Frontal cortex (tissue), 4 donors: ENCODE measurements at places on chromosomes 4 and X.

- no peak for DNase-seq
These were observed 881 bp downstream of the LRCH2 start for GRCh38 chrX:115232933-115233496.

- no peak for DNase-seq
These were observed 103.8 kb upstream of the SORBS2 start for GRCh38 chr4:185915817-185916216.

DNA sequence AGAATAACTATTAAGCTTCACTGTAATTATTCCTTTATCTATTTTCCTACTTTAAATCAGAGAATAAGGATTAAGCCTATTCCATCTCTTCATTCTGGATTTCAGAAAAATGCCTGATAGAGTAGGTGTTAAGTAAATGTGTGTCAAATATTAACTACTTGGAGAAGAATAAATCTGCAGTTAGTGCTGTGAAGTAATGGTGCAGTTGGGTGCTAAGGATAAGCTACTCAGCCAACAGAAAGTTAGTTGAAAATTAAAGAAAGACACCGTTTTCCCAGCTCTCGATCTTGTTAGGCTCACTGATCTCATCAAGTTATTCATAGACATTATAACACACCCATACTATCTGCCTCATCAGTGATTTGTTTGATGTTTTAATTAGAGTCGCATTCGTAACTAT, 7.1 kb downstream of the PF4V1 start:
- no peak for DNase-seq

DNA sequence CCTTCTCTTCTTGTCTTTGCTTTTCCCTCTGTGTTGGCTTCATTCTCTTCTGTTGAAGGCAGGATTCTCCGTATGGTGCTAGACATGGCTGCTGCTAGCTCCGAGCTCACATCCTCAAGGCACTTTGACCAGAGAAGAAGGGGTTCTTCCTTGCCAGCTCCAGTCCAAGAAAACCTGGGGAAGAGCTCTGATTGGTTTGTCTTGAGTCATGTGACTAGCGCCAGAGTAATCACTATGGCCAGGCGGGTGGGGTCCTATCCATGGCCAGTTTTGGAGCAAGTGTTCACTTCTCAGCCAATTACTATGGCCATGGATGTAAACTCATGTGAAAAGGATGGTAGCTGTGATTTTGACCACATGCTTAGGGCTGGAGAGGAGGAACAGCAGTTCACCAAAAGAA, 74.2 kb downstream of the CT47B1 start:
- DNase-seq = no peak

- no peak for DNase-seq
These were observed 388.7 kb downstream of the PCDH10 start for GRCh38 chr4:133537780-133538281.

GRCh38 chr4:88963817-88964216, 93.2 kb downstream of the FAM13A start:
- DNase-seq = no peak

- no peak for DNase-seq
These were observed 159.5 kb downstream of the UGT8 start for GRCh38 chr4:114758066-114758465.

DNA sequence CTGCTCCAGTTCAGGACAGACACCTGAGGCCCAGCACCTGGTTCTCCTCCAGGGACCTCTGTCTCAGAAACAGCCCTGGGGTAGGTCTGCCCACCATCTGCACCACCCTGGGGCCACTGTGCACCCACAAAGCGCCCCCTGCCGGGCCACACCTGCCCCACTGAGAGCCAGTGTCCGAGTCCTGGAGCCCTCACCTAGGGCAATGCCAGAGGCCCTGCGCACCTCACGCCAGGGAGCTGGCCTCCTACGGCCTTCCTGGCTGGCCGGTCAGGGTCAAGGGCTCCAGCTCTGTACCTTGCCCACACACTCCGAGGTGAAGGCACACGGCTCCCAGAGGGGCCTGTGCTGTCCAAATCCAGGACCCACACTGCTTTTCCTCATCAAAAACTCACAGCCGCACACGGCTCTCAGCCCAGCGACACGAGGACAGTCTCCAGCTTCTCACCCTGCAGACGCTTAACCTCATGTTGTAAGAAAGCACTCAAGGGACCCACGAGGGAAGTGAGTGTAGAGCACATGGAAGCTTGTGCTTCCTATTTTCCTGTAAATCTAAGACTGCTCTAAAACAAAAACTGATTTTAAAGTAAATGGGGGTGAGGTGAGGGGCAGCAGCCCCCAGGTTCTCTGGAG, 5.4 kb downstream of the CTBP1 start:
- peak; percentile 20 for DNase-seq

GRCh38 chr4:112818594-112818965, 181.6 kb downstream of the LARP7 start:
- DNase-seq = no peak

DNA sequence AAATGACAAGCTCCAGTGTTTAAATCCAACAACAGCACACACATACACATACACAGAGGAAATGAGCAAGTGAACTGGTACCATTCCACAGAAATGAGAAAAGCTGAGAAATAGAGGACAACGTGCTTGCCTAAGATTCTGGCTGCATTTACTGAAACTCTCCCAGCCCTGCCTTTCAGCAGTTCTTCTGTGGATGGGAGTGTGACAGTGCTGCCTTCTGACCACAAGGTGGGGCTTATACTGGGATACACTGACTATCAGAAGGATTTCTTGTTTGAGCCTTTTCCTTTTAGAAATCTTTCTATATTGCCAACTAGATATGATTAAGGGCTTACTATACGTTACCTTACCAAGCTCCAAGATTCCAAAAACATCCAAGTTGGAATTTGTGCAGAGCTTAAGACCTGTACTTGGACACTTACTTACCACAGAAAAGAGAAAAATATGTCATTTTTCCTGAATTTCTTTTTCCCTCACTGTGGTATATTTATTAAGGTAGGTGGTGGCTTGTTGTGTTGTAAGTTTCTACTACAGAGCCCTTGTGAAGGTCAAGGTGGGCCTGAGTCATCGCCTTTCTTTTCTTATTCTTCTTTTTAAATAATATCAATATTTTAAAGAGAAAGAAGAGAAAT, 10.7 kb upstream of the CXCL8 start:
- DNase-seq = no peak

GRCh38 chrX:104113222-104113965, 1.1 kb downstream of the ZCCHC18 start:
- no peak for DNase-seq

DNA sequence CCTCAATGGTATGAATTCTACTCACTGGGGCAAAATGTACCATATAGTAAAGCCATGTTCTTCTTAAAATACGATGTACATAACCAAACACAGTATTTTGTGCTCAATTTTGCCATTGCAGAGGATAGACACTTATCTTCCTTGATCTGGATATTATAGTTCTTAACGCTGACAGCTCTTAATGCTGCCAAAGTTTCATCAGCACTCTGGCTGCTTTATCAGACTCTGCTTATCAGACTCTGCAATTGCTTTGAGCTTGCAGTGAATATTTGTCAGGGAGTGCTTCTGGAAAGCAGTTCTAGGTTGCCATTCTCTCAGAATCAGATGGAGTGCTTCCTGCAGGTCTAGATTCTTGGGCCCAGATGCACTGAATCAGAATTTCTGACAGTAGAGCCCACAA, 863.1 kb downstream of the CCSER1 start:
- DNase-seq = no peak

DNA sequence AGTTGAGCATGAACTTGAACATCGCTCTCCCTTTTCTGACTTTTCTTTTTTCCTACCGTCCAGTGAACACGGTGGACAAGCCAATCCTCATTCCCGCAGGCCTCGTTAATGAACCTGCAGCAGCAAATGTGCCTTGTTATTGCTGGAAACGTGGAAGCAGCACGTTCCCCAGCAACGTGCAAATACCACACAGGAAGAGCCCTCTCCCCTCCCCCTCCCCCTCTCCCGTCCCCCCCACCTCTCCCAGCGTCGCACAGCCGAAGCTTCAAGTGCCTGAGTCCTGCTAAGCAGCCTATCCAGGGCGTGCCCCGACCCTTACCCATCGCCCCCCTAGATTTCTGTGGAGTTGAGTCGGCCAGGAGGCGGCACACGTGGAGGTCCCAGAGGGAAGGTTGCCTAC, 219.9 kb downstream of the BCOR start:
- no peak for DNase-seq
